ENCODE measurements at places on chromosomes 13 and 19. TPM values are rescaled to one million over a fixed set of nuclear protein-coding genes. Genes with fewer than 3 reads are reported as not detected.
A peak's percentile ranks its signal among the peaks of the same experiment; 100 is the strongest.

The MEIOSIN gene
- not detected for polyA plus RNA-seq

DNA sequence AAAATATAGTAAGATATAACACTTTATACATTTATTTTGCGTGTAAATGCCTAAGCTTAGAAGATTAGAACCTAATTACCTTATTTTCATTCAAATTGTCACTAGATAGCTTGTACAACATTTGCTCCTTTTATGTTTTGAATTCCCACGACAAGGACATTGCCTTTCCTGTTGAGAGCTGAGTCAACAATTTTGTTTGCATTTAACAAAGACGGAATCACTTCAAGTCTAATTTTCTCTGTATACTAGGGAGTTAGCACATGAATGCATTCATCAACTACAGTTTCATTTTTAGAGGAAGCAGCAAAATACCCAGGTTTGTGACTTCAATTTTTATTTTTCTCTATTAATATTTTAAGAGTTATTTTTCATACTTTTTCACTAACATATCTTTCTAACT is 48.7 kb upstream of the PCCA start:
- no peaks in the 10 kb centered on the region for H3K4me1 ChIP-seq
- no peak overlapping the region for H3K4me3 ChIP-seq
- no peak overlapping the region for H3K27ac ChIP-seq
- DNase-seq, result no peak

The LAIR2 gene
- 0.38 TPM for polyA plus RNA-seq

DNA sequence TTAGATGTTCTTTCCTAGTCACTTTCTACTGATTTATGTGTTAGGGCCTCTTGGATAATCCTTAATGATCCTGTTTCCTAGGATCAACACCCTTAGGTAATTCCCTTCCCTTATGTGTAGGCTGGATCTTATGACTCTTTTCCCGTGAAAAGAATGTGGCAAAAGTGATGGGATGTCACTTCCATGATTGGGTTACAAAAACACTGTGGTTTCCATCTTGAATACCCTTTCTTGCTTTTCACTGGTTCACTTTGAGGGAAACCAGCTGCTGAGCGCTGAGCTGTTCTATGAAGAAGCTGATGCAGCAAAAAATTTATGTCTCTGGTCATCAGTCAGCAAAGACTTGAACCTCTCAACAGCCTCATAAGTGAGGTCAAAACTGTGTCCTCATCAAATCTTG is 609.4 kb downstream of the OLFM4 start:
- H3K27me3 ChIP-seq, result no peaks in the 10 kb centered on the region
- no peaks in the 10 kb centered on the region for H3K4me1 ChIP-seq
- DNase-seq, result no peak
- H3K27ac ChIP-seq, result no peak overlapping the region

DNA sequence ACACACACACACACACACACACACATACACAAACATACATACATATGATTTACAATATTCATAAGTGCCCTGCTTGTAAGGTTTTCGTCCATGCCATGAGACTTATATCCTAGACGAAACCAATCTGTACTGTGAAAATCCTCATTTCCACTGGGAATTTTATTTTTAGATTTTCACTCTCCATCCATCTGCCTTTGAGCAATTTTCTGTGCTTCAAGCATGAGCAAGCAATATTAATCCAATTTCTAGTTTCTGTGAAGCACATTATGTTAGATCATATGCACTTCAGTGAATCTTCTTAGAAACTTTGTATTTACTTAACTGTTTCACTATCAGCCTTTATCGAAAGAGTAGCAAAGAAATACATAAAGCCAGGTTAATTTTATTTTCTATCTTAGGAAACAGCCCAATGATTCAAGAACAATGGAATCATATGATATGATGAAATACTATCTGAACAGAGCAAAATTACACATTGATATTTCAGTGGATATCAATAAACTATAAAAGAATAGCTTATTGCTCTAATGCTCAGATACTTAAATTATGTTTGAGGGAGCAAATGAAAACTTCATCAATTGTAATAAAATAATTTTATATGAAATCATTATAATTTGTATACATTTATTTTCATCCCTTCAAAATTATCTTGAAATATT is 1100.7 kb upstream of the MIR17HG start:
- H3K36me3 ChIP-seq, result no peaks in the 10 kb centered on the region
- no peak for DNase-seq
- no peak overlapping the region for H3K4me3 ChIP-seq
- H3K27me3 ChIP-seq, result no peaks in the 10 kb centered on the region
- H3K4me1 ChIP-seq, result no peaks in the 10 kb centered on the region
- H3K27ac ChIP-seq, result no peak overlapping the region

- no peaks in the 10 kb centered on the region for H3K27me3 ChIP-seq
- no peak overlapping the region for H3K27ac ChIP-seq
- H3K36me3 ChIP-seq, result no peaks in the 10 kb centered on the region
- no peak for DNase-seq
- no peak overlapping the region for H3K4me3 ChIP-seq
Observed at GRCh38 chr13:59230484-59231264, 933.1 kb downstream of the DIAPH3 start.

GRCh38 chr13:53605326-53605725 is 576.7 kb downstream of the OLFM4 start:
- H3K4me3 ChIP-seq, result no peak overlapping the region
- no peaks in the 10 kb centered on the region for H3K36me3 ChIP-seq
- DNase-seq, result no peak
- no peaks in the 10 kb centered on the region for H3K27me3 ChIP-seq
- no peaks in the 10 kb centered on the region for H3K4me1 ChIP-seq

DNA sequence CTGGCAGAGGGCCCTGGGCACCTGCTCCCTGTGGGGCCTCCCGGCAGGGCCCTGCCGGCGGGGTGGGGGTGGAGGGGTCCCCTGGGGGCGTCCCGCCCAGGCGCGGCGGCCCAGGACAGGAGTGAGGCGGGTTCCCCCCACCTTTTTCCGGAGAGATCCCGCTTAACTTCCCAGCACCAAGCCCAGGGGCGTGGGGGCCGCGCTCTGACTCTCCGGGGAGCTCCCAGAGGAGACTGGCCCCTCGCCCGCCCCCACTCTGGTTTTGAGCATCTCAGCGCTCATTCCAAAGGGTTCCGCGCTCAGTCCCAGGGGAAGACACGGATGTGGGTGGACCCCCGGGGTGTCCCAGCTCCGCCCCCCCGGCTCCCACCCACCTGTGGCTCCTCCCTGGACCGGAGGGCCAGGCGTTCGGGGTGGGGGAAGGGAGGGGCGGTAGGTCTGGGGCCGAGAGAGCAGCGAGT is 476 bp downstream of the C2CD4C start:
- no peaks in the 10 kb centered on the region for H3K4me1 ChIP-seq
- H3K4me3 ChIP-seq, result no peak overlapping the region
- H3K27me3 ChIP-seq, result peaks cover 35% of the 10 kb centered on the region
- no peak for DNase-seq

GRCh38 chr19:33280351-33280921 is 21.9 kb downstream of the CEBPA start:
- no peak overlapping the region for H3K27ac ChIP-seq
- no peaks in the 10 kb centered on the region for H3K27me3 ChIP-seq
- peak; percentile 75 for DNase-seq
- no peaks in the 10 kb centered on the region for H3K36me3 ChIP-seq

GRCh38 chr13:27273658-27274425 is 3.2 kb downstream of the RASL11A start:
- H3K4me1 ChIP-seq, result peaks cover 18% of the 10 kb centered on the region
- H3K4me3 ChIP-seq, result no peak overlapping the region
- H3K27me3 ChIP-seq, result peaks cover 27% of the 10 kb centered on the region
- no peak for DNase-seq
- H3K36me3 ChIP-seq, result no peaks in the 10 kb centered on the region

- DNase-seq, result no peak
- no peaks in the 10 kb centered on the region for H3K4me1 ChIP-seq
- no peaks in the 10 kb centered on the region for H3K36me3 ChIP-seq
- no peaks in the 10 kb centered on the region for H3K27me3 ChIP-seq
Observed at GRCh38 chr13:56066321-56066720, 1074.4 kb upstream of the PRR20A start.

DNA sequence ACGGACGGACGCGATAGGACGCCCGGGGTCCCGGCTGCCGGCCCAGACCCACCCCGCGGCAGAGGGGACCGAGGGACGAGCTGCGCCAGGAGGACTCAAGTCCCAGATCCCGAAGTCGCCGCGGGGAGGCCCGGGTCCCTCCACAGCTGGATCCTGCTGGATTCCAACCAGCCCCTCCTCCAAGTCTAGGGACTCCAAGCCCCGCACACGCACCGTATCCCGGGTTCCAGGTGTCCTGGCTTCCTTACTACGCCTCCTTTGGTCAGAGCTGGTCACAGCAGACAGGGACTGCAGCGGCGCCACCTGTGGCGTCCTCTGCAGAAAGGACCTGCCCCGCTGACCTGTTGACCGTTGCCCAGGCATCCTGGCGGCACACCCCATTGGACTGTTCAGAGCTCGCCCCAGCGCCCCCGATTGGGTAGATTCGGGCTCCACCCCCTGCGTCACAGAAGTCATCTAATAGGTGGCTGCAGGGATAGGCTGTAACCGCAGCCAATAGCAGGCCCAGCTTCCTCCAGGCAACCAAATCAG is 29.0 kb upstream of the ZNF709 start:
- H3K4me3 ChIP-seq, result no peak overlapping the region
- H3K27me3 ChIP-seq, result peaks cover 3% of the 10 kb centered on the region
- H3K36me3 ChIP-seq, result no peaks in the 10 kb centered on the region
- no peak overlapping the region for H3K27ac ChIP-seq
- DNase-seq, result no peak
- H3K4me1 ChIP-seq, result no peaks in the 10 kb centered on the region

DNA sequence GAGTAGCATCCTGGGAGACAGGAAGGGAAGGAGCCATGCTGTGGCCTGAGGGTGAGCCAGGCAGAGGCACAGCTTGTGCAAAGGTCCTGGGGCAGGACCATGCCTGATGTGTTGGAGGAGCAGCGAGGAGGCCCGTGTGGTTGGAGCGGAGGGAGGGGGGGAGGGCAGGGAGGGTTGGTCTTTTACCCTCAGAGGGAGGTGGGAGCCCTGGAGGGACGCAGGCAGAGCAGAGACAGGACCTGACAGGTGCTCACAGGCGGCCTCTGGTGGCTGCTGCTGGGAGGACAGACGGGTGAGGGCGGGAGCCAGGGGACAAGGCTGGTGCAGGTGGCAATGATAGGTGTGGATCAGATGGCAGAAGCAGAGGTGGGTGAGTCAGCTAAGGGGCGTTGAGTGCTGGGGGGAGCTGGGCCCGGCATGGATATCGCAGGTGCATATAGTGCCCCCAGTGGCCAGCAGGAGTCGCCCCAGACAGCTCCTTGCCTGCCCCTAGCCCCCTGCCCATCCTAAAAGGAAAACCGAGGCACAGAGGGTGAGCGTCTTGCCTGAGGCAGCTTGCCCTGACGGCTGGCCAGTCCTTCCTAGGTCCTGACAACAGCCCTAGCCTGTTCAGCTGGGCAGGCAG is 9.8 kb upstream of the GNA15 start:
- H3K27me3 ChIP-seq, result no peaks in the 10 kb centered on the region
- DNase-seq, result peak; percentile 42
- peak overlapping the region; percentile 45 for H3K4me3 ChIP-seq
- peaks cover 18% of the 10 kb centered on the region for H3K4me1 ChIP-seq
- H3K27ac ChIP-seq, result no peak overlapping the region
- no peaks in the 10 kb centered on the region for H3K36me3 ChIP-seq

The AKT1S1 gene
- 6.6 TPM for polyA plus RNA-seq

DNA sequence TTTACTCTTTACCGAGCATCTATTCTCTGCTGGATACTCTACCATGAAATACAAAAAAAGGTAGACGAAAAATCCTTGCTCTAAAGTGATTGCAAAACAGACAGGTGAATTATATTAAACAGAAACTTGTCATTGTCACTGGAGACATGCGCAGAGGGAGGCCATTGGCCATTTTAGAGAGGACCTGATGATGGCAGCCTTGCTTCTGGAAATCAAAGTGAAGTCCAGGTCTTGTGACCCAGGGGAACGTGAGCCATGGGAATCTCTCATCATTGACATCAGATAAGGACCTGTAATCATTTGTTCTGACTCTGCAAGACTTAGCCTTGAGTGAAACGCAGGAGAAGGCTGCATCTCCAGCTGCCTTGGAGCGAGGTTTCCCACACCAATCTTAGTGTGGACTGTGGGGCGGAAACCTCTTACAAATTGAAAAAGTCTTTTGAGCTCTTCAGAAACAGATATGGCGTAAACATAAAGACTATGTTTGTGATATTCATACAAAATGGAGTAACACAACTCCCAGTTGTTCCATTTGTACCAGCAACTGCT is 16.8 kb upstream of the SLC46A3 start:
- H3K27me3 ChIP-seq, result no peaks in the 10 kb centered on the region
- H3K36me3 ChIP-seq, result no peaks in the 10 kb centered on the region
- H3K4me3 ChIP-seq, result no peak overlapping the region
- no peak overlapping the region for H3K27ac ChIP-seq

DNA sequence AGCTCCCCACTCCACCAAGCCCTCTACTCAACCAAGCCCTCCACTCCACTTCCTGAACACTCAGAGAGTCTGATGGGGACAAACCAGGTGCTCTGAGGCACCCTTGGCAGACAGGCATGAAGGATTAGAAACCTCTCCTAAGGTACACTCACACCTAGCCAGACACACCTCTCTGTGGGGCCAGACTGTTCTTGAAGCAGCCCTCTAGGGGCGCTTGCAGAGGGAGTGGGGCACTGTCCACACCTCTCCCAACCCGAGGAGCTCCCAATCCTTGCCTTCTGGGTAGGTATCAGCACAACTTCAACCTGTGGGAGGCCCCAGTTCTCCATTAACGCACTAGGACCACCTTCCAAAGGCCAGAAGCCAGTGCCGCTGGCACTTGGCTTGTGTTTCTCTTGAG is 108.7 kb upstream of the VSTM2B start:
- H3K4me3 ChIP-seq, result no peak overlapping the region
- no peaks in the 10 kb centered on the region for H3K4me1 ChIP-seq
- no peaks in the 10 kb centered on the region for H3K36me3 ChIP-seq
- no peaks in the 10 kb centered on the region for H3K27me3 ChIP-seq

GRCh38 chr13:49124693-49125304 is 95.3 kb upstream of the MLNR start:
- H3K27ac ChIP-seq, result peak overlapping the region; percentile 11
- H3K27me3 ChIP-seq, result no peaks in the 10 kb centered on the region
- H3K4me1 ChIP-seq, result peaks cover 4% of the 10 kb centered on the region
- no peak for DNase-seq
- H3K36me3 ChIP-seq, result peaks cover 20% of the 10 kb centered on the region
- H3K4me3 ChIP-seq, result no peak overlapping the region
